Stimulated activated CD4-positive, alpha-beta T cell treated with anti-CD3 and anti-CD28 coated beads, Interleukin-12 subunit alpha, Interleukin-12 subunit beta, amount 100 ng/mL, for 4 hours (primary cell): ENCODE measurements at places on chromosomes 13 and 19.

DNA sequence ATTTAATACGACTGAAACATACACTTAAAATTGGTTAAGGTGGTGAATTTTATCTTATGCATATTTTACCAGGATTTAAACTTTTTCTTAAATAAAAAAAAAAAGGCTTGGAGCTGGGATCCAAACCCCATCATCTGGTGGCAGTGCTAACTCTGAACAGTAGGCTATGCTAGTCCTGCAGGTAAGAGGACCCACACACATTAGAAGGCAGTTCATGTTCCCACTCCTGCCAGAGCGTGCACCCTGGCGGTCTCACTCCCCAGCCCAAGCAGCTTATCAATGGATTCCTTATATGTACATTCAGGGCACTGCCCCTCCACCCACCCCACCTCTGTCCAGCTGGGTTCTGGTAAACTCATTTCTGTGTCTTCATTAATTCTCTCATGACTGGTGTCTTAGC lies 31.3 kb upstream of the CEBPA start:
- no peak for DNase-seq

DNA sequence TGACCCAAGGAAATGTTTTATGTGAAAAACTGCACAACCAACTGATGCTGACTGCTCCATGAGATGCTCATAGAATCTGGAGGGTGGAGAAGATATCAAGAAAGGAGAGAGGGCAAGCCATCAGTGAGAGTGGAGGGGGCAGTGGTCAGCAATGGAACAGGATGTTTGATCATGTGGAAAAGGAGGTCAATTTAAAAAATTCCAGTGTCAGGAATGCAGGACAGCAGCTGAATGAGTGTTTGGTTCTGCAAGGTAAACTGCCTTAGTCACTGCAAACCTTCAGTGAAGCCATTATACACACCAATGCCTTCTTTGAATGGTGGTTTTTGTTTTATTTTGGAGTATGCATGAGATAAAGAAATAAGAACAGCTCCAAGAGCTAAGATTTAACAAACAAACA lies 121.5 kb downstream of the FGF14 start:
- no peak for DNase-seq

- no peak for DNase-seq
These were observed 4.9 kb upstream of the ZBTB7A start for GRCh38 chr19:4071610-4072009.

DNA sequence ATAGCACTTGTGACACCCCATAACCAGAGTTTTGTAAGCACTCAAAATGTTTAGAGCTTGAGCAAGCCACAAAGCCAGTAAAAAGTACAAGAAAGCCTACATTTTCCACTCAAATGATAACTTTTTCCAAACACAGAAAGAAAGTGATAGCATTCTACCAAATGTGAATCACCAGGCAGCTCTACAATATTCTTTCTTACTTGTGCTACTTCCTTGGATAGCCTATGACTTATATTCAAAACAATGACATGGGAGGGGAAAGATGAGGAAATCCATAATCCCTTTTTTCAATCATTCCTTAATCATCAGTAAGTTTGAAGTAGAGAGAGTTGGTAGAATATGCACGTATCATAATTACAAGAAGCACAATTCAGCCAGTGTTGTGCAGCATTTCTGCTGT lies 650.8 kb upstream of the PCDH9 start:
- DNase-seq, result no peak

DNA sequence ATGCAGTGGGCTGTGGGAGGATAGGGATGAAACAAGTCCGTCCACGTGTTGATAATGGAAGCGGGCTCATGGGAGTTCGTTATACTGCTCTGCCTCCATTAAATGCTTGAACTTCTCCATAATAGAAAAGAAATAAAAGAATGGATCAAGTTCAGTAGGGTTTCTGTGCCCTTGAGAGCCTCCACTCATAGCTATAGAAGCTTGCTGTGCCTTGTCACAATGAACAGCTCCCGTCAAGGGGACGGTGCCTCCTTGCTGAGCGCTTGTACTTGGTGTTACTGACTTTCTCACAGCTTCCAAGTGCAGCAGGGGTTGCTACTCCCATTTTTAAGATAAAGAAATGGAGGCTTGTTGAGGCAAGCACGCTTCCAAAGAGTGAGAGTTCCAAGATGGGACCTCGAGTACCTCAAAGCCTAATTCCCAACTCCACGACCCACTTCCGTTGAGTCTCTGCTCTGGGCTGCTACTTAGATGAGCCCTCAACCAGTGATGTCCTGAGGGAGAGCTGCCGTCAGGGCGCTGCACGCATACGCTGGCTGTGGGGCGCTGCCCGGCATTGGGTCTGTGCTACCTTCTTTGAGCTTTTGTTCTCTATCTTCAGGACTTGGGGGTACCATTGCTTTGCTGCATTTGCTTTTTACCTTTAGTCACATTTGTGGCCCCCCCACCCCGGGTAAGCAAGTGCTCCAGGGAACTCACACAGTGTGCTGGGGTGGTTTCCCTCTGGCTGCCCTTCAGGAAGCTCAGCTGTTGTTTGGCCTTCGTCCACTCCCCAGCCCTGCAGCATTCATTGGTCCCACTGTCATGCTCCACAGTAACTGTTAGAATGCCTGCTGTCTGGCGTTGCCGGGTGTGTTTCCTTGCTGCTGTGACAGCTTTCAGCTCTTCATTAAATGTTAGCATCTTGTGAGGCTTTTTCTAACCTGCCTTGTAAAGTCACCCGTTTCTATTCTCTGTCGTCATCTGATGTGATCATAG lies 9.5 kb downstream of the SNRNP70 start:
- DNase-seq, result no peak

DNA sequence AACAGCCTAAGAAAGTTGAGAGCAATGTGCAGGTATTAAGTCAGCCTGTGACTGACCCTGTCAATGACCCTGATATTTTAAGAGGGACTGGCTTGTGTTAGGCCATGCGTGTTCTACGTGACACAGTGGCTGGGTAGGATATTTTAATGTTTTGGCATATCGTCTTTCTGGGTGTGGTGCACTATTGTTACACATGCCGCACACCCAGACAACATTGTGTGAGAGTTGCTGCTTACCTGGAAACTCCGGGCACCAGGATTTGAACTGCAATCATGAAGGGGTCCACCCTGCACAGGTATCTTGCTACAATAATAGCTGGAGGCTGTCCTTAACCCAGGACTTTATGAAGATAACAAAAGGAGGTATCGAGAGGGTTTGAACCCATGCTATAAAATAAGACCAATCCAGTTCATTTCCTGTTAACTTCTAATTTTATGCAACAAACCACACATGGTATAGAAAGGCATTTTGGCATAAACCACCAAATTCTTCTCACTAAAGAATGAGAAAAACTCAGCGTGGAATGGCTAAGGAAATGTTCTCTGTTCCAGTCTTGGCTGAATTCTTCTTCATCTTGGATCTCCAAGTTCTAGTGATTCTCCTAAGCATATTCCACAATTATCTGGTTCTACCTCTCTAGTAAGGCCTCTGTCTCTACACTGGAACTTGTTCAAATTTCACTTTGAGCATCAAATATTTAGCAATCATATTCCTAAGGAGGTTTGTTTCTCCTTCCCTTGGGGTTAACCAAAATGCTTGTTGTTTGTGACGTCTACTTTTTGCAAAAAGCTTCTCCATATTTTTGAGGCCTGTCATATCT lies 38.7 kb upstream of the POMP start:
- no peak for DNase-seq

DNA sequence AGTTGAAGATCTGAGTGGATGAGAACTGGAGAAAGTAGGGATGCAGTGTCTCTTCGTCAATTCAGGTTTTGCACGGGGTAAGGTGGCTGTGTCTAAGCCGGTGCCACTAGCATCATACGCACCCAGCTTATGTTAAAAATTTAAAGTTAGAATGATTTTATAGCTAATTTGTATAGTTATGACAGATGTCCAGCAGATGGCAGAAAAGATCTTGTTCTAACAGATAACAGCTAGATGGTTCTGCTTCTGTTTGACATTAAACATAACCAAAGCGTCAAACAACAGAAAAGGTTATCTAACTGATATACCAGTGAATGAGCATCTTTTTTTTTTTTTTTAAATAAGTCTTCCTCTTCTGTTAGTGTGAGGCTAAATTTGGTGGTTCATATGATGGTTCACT lies 18.8 kb upstream of the EDDM13 start:
- DNase-seq, result no peak

- no peak for DNase-seq
These were observed 5.1 kb downstream of the GPI start for GRCh38 chr19:34370117-34370516.

GRCh38 chr13:45316338-45316737 lies 24.6 kb downstream of the TPT1 start:
- DNase-seq, result no peak

GRCh38 chr19:45385392-45386221 lies 15.2 kb upstream of the ERCC2 start:
- no peak for DNase-seq

- no peak for DNase-seq
These were observed 1.4 kb downstream of the LILRB2 start for GRCh38 chr19:54279406-54279962.

- DNase-seq, result no peak
These were observed 145.5 kb upstream of the MAB21L1 start for GRCh38 chr13:35621989-35622388.
